ENCODE measurements at places on chromosomes 3 and 15.

DNA sequence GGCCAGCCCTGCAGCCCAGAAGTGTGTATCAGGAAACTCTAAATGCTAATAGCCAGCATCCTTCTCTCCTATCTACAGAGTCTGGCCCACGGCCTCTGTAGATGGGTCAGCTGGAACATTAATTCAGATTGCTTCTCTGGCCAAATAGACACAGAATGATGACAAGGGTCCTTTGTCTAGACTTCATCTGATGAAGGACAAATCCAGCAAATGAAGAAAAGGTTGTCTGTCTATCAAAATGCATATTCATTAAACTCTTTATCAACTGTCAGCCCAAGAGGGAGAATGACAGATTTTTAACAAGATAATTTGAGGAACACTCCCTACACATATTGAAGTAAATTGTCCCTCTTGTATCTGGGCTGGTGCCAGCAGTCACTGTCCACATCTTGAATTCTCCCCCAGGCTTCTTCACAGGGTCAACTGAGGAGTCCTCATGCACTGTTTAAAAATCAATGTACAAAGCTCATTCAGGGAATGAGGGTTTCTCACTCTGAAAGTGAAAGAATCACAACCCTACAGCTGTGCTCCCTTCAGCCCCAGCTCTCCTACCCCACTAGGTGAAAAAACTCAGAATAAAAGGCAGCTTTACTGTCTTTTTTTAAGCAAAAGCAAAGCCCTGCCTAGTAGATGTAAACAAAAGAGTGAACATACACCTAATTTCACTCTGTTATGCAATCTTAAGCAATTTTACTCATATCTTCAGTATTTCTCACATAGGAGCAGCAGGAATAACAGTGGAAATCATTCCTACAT, 507.7 kb downstream of the IGSF11 start:
- no peak for DNase-seq

- DNase-seq: no peak
These were observed 43.6 kb upstream of the DCBLD2 start for GRCh38 chr3:98945101-98945524.

DNA sequence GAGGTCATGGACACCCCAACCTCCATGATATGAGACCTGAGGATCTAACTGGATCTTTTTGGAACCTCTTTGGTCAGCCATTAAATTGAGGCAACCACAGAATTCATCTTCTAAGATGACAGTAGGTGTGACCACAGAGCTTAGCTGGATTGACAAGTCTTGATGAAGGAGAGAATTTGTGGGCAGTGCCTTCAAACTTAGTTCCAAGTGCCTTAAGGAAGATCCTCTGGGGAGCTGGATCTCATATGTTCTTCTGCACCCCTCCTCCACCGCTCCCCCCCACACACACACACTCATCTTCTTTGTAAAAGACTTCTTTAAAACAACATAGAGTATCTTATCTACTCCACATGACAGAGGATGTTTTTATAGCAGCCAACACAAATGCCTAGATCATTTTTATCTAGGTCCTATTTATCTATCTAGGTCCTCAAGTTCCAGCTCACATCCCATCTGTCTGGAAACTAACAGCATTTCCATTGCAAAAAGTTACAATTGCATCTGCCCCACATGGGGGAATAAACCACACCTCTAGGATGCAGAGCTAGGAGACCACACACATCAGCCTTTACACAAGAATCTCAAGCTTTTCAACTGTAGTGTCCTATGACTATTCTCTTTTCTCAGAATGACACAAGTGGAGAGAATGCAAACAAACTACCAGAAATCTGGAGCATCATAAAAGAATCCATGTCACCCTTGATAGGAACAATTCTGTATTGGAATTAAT, 37.4 kb downstream of the WWTR1 start:
- DNase-seq: no peak

- DNase-seq: no peak
These were observed 10.8 kb downstream of the SHISA5 start for GRCh38 chr3:48493203-48493501.

DNA sequence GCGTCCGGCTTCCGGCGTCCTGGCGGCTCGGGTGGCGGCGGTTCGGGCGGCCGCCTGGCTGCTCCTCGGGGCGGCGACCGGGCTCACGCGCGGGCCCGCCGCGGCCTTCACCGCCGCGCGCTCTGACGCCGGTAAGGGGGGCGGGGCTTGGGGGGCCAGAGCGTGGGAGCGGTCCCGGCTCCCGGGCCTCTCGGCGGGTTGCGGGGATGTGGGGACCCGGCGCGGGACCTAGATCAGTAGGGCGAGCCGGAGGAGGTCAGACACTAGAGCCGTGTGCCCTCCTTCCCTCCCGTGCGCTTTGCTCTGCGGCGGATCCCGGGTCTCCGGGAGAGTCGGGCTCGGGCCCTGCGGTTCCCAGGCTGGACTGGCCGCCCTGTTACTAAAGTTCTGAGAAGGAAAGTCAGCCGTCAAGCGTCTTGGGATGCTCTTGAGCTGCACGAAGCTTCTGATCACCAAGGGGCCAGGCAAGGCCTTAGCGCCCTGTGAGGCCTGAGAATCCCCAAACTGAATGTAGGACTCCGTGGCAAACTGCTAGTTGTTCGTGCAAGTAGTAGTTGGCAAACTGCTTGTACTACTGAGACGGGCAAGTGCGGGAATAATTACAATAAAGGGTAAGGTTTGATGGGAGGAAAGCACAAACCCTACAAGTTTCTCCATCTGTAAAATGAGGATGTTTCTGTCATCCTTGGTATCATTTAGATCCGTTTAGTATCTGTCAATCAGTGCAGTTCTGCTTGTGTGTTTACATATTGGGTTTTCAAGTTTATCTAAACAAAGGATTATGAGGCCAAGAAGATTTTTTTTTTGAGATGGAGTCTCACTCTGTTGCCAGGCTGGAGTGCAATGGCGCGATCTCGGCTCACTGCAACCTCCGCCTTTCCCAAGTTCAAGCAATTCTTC, 587 bp downstream of the PIGX start:
- no peak for DNase-seq

DNA sequence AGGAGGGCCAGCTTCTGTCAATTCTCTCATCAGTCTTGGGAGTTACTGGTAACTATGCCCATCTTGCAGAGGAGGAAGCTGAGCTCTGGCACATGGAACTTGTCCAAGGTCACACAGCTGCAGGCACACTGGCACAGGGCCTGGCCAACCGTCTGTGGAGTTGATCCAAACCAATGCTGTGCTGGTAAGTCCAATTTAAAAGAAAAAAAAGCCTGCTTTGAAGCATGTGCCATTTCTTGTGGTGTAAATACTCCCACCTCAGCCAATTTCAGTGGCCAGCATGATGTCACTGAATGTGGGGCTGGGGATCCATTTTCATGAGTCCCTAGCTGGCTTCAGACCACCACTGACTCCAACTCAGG, 83.4 kb downstream of the CHSY1 start:
- no peak for DNase-seq

- no peak for DNase-seq
These were observed 64.5 kb downstream of the PGPEP1L start for GRCh38 chr15:98943051-98943508.

GRCh38 chr3:169044331-169045113, 619.0 kb downstream of the MECOM start:
- DNase-seq: no peak

GRCh38 chr15:80819001-80819400, 39.8 kb downstream of the CEMIP start:
- DNase-seq: no peak

GRCh38 chr3:189025866-189026265, 145.9 kb upstream of the TPRG1 start:
- DNase-seq: no peak

DNA sequence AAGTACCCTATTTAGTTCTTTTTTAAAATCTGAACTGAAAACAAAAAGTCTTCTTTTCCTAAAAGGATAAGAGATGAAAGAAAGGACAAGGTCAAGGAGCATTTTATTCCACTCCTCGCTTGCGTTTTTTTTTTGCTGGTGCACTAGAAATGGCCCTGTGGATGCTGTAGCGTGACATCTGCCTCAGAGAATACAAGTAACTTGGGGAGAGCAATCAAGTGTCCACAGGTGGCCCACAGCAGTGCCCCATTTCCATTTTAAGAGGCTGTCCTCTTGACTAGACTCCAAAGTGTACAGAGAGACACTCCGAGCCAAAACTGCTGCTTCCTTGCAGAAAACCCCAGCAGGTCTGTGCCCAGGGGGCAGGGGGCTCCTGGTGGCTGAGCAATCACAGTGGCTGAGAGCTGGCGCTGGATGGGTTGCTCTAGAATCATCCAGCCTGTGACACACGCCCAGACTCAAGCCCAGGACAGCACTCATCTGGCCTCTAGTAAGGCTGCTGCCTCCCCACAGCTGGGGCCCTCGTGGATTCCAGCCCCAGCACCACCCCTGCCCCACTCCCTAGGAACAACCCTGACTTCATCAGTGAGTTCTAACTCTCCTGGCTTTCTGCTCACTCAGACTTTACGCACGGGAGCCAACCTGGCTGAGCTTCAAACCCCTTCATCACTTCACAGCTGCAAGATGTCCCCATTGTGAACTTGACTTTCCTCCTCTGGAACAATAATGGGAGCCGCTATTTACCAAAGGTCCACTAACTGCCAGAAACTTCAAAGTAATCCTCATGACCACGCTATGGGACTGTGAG, 71.1 kb upstream of the SPATA12 start:
- DNase-seq: no peak

DNA sequence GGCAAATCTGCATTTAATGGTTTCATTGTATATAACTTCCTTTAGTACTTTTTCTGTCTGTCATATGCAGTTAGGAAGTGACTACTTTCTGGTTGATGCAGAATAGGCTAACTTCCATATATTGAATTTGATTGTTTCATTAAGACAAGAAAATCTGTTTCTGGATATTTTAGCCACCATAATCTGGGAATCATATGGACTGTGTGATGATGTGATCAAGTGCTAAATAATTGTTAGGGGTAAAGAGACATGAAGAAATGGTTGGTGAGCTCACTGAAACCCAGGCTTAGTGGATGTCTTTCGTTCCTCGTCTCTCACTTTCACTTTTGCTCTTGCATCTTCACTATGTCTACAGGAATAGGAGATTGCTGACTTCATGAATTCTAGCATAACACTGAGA, 3.5 kb upstream of the MNS1 start:
- no peak for DNase-seq

DNA sequence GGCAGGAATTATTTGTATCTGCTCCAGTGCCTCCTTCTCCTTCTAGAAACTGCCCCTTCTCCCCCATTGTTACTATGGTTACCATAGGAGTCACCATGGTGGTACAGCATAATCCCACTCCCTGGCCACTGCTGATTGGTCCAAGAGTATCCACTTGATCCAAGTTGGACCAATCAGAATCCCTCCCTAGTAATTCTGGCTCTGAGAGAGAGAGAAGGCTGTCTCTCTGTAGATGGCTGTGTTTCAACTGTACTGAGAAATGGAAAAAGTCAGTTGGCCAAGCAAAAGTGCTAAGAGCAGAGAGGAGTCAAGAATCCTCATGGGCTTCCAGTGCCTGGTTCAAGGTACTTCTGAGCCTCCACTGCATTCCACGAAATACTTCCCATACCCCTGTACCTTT, 120.6 kb upstream of the SPATA12 start:
- no peak for DNase-seq

GRCh38 chr3:132294906-132295305, 22.3 kb upstream of the ACP3 start:
- no peak for DNase-seq

DNA sequence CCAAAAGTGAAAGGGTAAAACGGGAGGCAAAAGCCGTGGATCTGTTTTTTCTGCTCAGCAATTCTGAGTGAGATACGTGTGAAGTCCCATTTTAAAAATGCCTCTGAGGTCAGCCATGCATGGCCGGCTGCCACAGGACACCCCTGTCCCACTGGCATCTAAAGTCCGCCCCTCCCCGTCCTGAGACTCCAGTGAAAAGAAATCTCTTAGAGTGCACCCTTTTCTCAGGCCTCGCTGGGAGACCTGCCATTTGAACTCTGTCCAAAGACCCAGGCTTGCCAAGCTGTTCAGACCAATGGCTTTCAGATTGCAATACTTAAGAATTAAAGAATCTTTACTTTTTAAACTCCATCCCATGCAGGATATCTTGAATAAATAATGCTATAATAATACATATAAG, 61.0 kb upstream of the SLC24A5 start:
- DNase-seq: no peak

DNA sequence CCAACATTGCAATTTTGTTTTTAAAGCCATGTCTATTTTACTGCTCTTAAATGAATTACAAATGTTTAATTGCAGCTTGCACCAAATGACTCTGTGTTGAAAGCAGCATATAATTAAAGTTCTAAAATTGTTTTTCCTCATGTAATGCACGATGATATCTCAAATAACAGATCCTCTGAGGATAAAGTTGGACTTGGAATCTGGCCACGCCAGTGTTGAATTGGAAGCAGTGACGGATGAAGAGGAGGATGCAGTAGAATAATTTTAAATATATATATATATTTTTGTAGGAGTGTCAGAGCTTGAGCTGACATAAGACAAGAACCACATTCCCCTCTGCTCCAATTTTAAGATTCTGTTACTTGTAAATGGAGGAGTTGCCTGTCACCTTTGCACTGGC, 406.6 kb upstream of the DPPA4 start:
- DNase-seq: no peak

GRCh38 chr15:38603672-38604071, 39.1 kb upstream of the RASGRP1 start:
- no peak for DNase-seq

DNA sequence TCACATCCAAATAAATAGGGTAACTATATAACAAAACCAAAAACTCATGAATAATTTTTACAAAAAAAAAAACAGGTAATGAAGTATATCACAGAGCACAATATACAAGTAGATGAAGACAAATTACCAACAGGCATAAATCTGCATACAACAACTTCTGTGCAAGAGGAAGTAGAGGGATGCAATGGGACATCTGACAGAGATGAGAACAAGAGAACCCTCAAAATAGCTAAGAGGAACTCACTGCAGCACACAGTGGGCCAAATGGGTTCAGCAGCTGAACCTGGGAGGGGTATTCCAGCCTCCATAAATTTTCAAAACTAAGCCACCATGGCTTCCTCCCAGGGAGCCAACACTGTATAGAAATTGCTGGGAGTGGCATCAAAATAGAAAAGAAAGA, 9.6 kb upstream of the BTLA start:
- no peak for DNase-seq

- peak; percentile 27 for DNase-seq
These were observed 15.8 kb downstream of the TRAT1 start for GRCh38 chr3:108838436-108838835.

DNA sequence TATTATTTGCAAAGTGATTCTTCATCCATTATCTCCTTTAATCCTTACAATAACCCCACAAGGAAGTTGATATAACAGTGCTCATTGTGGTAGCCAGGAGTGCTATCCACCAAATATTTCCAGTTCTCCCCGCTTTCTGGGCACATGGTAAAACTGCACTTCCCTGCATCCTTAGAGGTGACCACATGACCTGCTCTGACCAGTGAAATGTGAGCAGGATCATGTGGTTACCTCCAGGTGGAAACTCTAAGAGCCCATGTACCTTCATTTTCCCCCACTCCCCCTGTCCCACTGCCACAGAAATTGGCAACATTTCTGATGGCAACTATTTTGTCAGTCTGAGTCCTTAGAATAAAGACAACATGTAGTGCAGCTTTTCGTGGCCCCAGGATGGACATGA, 89.7 kb downstream of the MRPL46 start:
- no peak for DNase-seq
